ENCODE measurements at places on chromosomes 6 and 20.

- no peak for DNase-seq
- no peaks in the 10 kb centered on the region for H3K4me1 ChIP-seq
- peaks cover 3% of the 10 kb centered on the region for H3K27me3 ChIP-seq
Measured at GRCh38 chr6:29924731-29925130, 17.6 kb upstream of the HLA-A start.

DNA sequence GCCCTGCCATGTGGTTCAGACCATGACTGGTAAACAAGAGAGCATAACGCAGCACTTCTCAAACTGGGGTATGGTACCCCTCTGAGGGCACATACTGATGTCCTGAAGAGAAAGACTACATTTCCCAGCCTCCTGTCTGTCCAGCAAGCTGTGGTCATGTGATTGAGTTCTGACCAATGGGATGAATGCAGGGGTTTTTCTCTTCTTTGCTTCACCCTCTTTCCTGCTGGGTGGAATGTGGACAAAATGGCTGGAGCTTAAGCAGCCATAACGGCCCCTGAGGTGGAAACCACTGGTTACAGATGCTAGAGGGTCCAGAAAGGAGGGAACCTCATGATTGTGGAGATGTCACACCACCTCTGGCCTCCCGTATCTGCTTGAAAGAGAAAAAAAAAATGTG, 19.4 kb upstream of the KCNB1 start:
- DNase-seq, result peak; percentile 31
- peaks cover 30% of the 10 kb centered on the region for H3K27me3 ChIP-seq
- H3K4me1 ChIP-seq, result peaks cover 4% of the 10 kb centered on the region
- no peaks in the 10 kb centered on the region for H3K36me3 ChIP-seq

DNA sequence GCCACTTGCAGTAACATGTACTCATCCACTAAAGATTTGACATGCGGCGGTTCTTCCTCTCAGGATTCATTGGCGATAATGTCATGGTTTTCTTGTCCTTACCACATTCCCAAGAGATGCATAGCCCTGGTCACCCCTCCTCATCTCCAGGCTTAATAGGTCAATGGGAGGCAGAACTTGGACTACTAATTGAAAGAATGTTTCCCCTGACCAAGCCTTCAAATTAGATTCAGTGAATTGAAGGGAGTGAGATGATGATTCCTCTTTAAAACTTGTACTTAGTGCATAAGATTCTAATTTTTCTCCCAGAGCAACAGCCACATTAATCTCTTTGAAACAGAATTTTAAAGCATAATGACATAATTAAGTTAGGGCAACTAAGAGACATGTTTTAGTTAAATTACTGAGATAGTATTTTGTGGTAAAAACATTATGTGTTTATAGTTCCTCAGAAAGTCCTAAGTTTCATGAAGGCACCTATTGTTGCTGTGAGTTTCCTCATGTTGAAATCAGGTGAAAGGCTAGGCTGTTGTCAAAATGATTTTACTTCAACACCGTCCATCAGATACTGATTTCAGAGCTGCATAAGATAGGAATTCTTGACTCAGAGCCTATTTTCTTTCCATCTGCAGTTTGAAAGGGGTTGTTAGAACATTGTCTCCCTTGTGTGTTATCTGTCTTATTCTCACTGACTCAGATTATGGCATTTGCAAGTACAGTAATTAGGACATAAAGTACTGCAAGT, 48.5 kb downstream of the STK4 start:
- H3K4me1 ChIP-seq, result peaks cover 38% of the 10 kb centered on the region
- H3K27ac ChIP-seq, result peak overlapping the region; percentile 41
- H3K36me3 ChIP-seq, result no peaks in the 10 kb centered on the region
- no peaks in the 10 kb centered on the region for H3K27me3 ChIP-seq

DNA sequence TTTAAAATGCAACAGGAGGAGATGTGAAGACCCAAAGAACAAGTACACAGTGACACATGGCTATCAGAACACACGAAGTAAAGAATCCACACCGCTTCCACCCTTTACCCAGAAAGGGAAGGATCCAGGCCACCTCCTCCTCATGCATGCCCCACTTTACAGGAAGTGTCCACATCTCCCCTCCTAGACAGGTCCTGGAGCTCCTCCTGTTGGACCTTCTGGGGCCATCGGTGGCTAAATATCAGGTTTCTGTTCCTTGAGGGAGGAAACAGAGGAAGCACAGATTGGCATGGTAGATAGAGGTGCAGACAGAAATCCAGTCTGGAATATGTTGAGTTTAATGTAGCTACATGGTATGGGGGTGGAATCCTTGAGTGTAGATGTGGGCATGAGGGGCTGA, 10.9 kb downstream of the NINL start:
- no peaks in the 10 kb centered on the region for H3K27me3 ChIP-seq
- peak; percentile 12 for DNase-seq
- no peaks in the 10 kb centered on the region for H3K36me3 ChIP-seq

DNA sequence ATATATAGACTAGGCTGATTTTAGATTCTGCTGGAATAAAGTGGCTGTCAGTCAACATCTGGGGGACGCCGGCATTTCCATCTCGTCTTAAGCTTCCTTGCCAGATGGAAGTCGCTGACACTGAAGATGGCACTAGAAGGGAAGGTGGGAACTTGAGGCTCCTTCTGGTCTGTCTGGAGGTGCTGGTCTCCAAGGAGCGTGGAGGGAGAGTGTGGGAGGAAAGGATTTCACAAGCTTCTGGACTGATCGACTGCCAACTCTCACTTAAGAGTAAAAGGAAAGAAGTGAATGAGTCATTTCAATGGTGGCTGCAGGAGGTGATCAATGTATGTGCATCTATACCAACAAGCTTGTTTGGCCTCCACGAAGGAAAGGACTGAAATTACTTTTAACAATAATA, 40.4 kb downstream of the DUSP22 start:
- H3K4me3 ChIP-seq, result no peak overlapping the region
- H3K36me3 ChIP-seq, result no peaks in the 10 kb centered on the region
- H3K27me3 ChIP-seq, result no peaks in the 10 kb centered on the region
- no peak overlapping the region for H3K27ac ChIP-seq

- H3K27me3 ChIP-seq, result no peaks in the 10 kb centered on the region
- no peak overlapping the region for H3K4me3 ChIP-seq
- no peak overlapping the region for H3K27ac ChIP-seq
- H3K4me1 ChIP-seq, result no peaks in the 10 kb centered on the region
Measured at GRCh38 chr6:99195986-99196655, 153.4 kb downstream of the FAXC start.

DNA sequence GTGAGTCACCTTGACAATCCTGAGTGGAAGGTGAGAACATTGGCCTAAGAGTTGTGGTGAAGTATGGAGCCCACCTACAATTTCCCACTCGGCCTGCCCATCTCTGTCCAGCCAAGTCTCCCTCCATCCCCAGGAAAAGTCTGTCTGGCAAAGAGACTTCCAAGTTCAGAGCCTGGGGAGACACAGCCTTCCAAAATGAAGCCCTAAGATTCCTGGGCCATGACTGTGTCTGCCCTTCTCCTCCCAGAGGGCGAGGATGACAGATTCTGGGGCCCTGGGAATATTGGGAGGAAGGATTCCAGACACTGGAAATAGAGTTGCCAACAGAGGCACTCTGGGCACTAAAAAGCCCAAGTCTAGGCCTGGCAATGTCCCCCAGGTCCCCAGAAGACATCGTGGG, 176.8 kb downstream of the NFATC2 start:
- H3K4me3 ChIP-seq, result no peak overlapping the region
- no peaks in the 10 kb centered on the region for H3K36me3 ChIP-seq
- no peaks in the 10 kb centered on the region for H3K27me3 ChIP-seq

DNA sequence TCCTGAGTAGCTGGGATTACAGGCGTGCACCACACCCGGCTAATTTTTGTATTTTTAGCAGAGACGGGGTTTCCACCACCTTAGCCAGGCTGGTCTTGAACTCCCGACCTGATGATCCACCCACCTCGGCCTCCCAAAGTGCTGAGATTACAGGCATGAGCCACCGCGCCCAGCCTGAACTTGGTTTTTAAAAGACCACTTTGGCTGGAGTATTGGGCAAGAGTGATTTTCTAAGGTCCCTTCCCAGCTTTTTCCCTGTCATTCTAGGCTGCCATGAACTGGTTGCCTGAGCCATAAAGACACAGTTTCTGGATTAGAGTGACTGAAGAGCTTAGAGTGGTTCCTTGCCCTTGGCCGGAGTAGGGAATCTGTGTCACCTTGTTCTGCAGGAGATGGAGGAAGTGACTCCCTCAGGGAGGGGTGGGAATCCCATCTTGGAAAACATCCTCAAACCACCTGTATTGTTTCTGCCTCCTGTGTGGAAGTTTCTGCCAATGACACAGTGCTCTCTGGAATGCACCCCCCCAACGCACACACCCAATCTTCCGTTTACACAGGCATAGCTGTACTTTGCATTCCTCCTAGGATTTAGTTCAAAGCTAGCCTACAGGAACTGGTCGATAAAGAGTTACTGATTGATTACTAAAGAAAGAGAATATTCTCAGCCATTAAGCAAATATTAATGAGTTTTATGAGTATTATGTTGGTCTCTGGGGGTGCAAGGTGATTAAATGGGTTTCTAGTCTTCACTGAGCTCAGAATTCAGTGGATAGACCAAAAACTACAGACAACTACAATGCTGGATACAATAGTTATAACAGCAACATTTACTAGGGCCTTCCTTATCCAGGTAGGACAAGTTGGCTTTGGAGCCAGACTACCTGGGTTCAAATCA, 18.2 kb downstream of the BCL2L1 start:
- H3K27ac ChIP-seq, result peak overlapping the region; percentile 85
- H3K4me1 ChIP-seq, result peaks cover 22% of the 10 kb centered on the region
- H3K27me3 ChIP-seq, result no peaks in the 10 kb centered on the region

GRCh38 chr6:117506180-117506835, 23.8 kb downstream of the DCBLD1 start:
- no peak overlapping the region for H3K27ac ChIP-seq
- H3K4me3 ChIP-seq, result no peak overlapping the region
- H3K4me1 ChIP-seq, result peaks cover 20% of the 10 kb centered on the region
- H3K36me3 ChIP-seq, result peaks cover 41% of the 10 kb centered on the region
- DNase-seq, result peak; percentile 89

DNA sequence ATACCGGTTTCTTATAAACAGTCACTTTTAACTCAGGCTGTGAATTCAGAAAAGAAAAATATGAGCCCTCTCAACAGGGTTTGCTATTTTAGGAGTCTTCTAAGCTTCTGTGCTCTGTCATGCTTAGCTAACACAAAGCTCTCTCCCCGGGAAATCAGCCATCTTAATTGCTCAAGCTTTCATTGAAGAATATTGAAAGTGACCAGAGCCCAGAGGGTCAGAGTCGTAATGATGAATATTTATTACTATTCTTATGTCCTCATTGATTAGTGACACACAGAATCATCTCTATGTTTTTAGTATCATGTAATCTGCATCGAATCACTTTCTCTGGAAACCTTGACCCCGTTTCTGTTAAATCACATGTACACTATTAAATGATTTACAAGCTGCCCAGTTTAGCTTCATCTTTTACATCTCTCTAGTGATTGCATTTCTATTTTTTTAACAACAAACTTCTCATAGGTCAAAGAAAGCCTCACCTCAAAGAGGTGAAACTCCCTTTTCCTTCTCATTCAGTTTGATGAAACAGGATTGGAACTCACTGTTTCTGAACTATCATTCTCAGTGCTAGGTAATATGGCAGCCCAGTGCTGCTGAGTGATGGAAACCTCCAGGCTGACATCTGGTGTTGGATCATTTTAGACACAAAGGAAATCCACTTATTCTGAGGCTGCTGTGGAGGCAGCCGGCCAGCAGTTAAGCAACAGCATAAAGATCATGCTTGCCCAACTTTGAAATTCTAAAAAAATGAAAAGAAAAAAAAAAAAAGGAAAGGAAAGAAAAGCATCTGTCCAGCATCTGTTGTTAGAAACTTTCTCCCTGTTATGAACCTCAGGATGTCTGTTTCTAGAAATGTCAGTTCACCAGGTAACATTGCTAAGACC, 96.3 kb downstream of the RFPL4B start:
- no peaks in the 10 kb centered on the region for H3K27me3 ChIP-seq
- H3K4me3 ChIP-seq, result no peak overlapping the region
- H3K4me1 ChIP-seq, result no peaks in the 10 kb centered on the region
- H3K36me3 ChIP-seq, result no peaks in the 10 kb centered on the region
- H3K27ac ChIP-seq, result no peak overlapping the region
- DNase-seq, result peak; percentile 33

- no peaks in the 10 kb centered on the region for H3K36me3 ChIP-seq
- no peak overlapping the region for H3K27ac ChIP-seq
- H3K27me3 ChIP-seq, result no peaks in the 10 kb centered on the region
Measured at GRCh38 chr20:17155401-17155800, 71.4 kb upstream of the PCSK2 start.

- H3K27ac ChIP-seq, result no peak overlapping the region
- peaks cover 15% of the 10 kb centered on the region for H3K4me1 ChIP-seq
- H3K36me3 ChIP-seq, result no peaks in the 10 kb centered on the region
- no peak for DNase-seq
- H3K4me3 ChIP-seq, result no peak overlapping the region
Measured at GRCh38 chr20:56362833-56363413, 4.1 kb downstream of the FAM210B start.

DNA sequence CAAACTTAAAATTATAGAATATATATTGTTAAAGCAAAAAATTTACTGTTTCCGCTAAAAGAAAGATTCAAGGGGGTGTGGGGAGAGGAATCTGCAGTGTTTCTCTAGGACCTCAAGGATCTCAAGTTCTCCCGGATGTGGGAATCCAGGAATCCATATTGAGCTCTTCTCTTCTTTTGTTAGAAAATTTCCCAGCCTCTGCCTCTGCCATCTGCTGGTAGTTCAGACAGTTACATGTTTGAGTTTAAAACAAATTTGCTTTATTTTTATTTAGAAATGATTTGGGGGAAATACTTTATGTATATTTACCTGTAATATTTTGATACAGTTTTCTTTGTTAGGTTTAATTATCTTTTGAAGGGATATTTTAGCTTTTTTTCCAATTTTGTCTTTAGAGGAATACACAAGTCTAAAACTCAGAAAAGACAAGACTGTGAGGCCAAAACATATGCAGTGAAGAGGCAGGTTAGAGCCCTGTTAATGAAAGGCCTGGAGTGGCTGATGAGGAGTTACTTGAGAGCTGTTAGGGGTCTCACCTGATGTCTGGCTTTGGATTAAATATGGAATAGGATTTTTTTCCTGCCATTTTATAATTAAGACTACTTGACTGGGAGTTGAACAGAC, 268.8 kb downstream of the ARID1B start:
- H3K27ac ChIP-seq, result peak overlapping the region; percentile 34
- H3K36me3 ChIP-seq, result no peaks in the 10 kb centered on the region
- DNase-seq, result peak; percentile 79
- H3K27me3 ChIP-seq, result no peaks in the 10 kb centered on the region

DNA sequence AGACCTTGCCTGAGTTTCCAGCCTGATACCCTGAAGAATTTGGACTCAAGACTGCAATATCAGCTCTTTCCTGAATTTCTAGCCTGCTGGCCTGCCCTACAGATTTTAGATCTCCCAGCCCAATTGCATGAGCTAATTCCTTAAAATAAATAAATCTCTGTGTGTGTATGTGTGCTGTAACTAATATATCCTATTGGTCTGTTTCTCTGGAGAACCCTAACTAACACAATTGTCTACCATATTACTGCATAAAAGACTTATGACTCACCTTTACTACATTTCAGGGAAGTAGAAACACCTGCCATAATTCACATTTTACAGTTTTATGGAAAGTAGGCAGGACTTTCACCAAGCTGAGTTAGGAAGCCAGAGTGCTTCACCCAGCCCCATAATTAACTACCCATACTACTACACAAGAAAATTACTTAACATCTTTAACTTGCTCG, 90.7 kb upstream of the BEND6 start:
- H3K36me3 ChIP-seq, result no peaks in the 10 kb centered on the region
- H3K4me3 ChIP-seq, result no peak overlapping the region
- H3K27ac ChIP-seq, result no peak overlapping the region
- H3K4me1 ChIP-seq, result peaks cover 43% of the 10 kb centered on the region

Measured in astrocyte (in vitro differentiated cells and primary cell).